ENCODE measurements at places on chromosomes 7 and 10.

DNA sequence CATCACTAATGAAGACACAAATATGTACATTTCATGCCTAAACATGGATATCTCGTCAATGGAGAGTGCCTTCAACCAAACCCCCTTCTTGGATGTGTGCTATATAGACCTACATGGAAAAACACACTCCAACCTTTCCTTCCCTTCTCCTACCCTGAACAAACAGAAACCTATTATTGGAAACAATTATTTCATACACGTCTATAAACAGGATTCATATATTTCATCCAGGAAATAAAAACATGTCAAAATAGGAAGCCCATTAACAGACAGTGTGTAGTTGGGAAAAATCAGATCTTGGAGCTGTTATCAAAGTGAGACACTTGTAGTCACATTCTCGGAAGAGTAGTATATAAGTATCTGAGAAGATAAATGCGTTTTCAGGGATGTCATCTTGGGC lies 81.1 kb downstream of the NRP1 start:
- DNase-seq = no peak

DNA sequence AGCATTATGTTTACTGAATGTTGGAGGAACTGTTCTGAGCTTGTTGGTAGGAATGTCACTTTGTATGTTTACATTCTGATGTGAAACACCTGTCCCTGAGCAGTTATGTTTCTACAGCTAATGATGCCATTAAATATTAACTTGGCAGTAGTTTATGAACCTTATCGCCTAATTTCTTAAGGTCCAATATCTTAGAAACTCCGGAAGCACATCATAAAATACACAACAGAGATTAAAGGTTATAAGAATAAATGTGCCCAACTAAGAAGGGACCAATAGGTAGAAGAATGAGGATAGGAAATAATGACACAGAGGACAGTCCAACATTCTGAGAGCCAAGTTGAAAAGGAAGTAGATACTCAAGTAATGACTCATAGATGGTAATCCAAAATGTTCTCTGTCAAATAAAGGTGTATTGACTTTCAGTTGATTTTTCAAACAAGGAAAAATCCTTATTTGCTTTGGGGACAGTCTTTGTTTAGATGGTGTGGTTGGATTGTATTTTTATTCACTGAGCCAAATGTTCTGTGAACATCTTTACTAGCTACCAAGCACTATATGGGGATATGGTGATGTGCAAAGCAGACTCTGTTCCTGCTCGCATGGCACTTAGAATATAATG lies 31.9 kb downstream of the LCOR start:
- no peak for DNase-seq

GRCh38 chr10:47402641-47403301 lies 18.7 kb upstream of the ZNF488 start:
- DNase-seq = no peak

- no peak for DNase-seq
These were observed 604 bp upstream of the CYP3A43 start for GRCh38 chr7:99827040-99827778.

- DNase-seq = no peak
These were observed 897.8 kb upstream of the PHF14 start for GRCh38 chr7:10075866-10076265.

GRCh38 chr7:5348134-5349004 lies 65.6 kb downstream of the SLC29A4 start:
- no peak for DNase-seq

DNA sequence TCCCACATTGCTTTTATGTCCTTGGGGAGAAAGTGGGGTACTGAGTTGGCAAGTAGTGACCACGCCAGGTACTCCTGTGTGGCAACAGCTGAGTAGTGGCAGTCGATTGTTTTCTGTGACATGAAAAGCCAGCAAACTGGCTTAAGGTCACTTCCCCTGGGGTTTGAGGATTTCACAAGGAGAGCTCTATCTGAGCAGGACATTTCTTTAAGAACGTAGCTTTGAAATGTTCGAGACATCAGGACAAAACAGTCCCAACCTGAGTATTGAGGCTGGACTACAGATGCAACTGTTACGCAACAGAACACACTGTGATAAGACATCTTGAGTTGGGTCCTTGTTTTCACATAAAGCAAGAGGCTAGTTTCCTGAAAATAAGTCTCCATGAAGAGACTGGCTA lies 146.7 kb upstream of the KLF14 start:
- no peak for DNase-seq

DNA sequence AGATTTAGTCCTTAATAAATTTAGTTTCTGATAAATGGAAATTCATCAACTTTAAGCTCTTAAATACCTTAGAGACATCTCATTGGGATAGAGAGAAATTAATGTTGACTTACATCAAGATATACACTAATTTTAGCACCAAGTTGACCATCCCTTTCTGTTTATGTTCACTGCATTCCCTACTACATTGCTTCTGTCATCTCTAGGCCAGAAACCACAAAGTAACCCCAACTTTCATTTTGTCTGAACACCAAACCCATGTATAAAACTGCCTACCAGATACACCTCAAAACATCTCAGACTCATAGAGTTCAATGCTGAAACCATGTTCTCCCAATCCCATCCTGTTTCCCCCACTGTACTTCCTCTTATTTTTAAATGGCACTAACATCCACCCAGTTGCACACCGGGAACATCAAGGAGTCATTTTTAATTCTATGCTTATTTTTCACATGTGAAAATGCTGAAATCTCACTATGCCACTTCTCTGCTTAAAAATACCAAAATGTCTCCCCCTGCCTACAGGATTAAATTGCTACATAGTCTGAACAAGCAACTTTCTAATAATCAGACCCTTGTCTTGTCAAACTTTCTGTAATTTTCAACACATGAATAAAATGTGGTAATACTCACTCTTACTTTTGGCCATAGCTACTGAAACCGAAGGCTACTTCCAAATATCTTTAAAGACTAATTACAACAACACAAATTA lies 201.6 kb downstream of the SEMA3D start:
- DNase-seq = no peak

DNA sequence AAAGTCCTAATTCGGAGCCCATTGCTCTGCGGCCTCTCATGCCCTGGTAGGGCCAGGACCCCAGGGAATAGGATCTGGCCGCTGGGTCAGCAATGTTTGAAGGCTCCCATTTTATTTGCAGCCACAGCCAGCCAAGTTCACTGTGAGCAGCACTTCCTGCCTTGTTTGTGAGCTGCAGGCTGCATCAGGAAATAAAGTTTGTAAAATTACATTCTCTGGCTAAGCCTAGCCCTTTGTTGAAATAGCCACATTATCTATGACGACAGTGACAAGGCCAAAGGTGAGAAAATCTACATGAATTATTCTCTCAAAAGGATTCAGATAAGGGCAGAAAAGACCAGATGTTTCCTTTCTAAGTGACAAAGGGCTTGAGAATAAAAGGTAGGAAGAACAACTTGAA lies 23.7 kb upstream of the ITGB1 start:
- DNase-seq = no peak

DNA sequence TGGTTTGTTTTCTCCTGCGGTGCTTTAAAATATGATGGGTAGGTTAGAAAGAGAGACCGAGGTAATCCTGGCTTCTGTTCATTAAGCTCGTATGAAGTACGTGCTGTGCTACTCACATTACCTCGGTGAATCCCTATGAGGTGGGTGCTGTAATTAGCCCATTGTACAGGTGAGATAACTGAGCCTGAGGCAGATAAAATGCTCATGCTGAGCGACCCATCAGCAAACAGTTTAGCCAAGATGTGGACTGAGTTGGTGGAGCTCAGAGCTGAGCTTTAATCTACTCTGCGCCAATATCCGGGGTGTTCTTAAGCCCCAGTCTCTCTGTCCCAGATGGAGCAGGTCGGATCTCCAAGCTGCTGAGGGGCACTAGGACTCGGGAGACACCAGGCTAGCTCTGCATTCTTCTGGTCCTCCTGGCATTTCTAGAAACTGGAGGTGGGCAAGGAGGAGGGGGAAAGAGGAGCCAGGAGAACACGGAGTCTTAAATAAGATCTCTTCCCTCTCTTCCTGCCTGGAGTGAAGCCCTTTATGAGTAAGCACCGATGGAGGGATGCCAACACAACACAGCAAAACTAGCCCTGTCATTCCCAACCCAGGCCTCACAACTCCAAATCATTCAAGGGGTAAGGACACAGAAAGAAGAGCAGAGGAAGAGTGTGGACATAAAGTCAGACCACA lies 458.5 kb downstream of the KCNMA1 start:
- DNase-seq = no peak

DNA sequence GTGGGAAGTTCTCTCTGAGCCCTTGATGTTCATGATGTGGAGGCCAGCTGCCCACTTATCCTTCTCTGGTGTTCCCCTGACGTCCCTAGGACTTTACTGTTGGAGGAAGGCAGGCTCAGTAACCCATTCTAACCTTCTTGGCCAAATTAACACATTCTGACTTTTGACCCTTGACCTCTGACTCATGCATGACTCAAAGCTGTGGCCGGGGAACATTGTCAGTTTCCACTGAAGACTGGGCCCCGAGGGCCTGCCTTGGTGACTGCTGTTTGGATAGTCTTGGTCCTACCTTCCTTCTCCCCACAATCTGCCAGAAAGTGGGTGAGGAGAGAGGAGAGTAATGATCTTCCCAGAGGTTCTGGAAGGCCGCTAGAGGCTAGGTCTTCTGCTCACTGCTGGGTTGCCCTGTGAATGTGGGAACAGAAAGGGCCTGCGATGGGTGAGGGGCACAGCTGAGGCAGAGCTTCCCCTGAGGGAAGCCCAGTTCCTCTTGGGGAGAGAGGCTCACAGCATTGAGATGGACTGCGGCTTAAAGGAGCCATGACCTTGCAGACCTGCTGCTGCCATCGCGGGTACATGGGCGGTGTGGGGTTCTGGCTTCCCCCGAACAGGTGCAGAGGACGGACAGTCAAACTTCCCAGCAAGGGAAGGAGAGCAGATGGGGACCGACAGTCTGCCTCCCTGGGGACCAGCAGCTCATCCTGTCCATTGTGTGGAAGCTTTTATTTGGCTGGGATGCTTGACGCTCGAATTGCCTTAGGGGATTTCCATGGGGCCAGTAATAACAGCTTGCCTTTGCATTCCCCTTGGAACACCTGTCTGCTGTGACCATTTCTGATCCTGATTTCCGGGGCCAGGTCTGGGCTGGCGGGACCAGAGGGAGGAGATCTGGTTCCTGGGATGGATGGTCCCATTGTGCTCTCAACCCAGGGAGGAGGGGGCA lies 43.8 kb downstream of the ADAMTS14 start:
- DNase-seq = no peak

DNA sequence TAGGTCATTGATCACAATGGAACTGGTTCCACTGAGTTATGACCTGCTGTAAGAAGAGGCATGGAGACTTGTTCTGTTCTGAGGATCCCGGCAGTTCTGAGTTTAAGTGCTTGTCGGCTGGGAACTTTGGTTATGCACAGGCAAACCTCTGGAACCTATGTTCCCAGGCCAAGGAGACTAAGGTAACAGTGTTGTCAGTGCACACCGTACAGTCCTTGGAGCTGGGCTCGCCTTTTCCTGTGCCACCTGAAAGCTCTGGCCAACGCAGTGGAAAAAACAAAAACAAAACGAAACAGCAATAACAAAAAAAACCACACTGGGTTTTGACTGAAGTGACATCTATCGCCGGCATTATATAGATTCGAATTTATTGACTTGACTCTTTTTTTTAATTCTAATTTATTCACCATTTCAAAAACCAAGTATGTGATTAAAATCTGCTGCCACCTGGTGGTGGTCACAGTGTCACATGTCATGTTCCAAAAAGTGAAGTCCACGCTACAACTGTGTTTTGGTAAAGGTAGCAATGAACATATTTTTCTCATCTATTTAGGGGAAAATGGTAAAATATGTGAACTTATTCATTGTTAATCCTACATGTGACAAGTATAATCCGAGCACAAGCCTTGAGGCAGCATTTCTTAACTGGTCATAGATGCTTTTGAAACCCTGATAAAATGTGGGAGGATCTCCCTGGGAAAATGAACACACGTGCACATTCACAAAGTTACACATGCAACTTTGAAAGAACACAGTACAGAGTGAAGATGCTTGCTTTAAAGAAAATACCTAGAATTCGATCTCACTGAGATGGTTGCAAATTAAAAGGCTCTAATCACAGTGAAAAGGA lies 113.8 kb upstream of the PPP2R2D start:
- no peak for DNase-seq

DNA sequence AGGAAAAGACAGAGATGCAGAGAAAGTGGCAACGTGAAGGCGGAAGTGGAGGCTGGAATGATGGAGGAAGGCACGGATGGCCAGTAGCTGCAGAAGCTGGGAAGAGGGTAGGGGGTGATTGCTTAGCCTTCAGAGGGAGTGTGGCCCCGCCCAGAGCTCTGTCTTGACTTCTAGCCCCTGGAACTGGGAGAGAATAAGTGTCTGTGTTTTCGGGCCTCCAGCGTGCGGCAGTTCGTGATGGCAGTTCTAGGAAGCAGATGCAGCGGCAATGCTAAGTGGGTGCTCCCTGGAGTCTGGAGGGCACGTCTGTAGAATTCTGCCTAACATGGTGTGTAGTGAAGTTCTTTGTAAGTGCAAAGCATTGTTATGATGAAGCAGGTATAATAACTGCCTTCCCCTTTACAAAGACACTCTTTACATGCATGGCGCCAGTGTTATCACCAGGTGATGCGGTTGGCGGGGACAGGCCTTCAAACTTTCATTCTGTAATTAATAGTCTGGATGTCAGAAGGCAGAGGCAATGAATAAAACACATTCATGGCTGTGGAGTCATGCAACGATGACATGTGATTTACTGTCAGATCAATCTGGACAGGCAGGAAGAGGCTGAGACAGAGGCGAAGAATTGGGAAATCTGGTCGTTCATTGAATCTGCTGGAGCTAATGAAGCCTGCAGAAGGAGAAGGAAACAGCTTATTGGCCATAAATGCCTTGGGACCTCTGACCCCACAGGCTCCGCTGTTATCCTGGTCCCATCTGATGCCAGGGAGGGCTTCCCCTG lies 228.6 kb downstream of the GLRX3 start:
- DNase-seq = no peak

DNA sequence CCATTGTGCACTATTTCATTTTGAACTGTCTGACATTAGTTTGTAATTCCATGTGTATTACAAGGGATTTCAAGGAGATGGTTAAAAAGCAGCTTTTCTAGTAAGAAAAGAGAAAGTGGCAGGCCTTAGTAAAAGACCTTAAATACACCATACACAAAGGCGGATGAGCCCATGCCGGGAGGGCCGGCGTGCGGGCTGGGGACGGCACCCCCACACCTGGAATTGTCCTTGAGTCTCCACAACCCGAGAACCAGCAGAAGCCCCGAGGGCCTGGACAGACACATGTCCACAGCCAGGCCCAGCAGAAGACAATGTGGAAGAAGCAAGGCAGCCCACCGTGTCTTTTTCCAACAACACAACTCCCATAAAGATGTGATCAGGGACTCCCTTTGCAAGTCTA lies 123.7 kb upstream of the TCERG1L start:
- DNase-seq = no peak

- DNase-seq = no peak
These were observed 1.0 kb downstream of the CCDC186 start for GRCh38 chr10:114172776-114173602.
